ENCODE measurements at places on chromosomes 11 and 22. TPM values are rescaled to one million over a fixed set of nuclear protein-coding genes. Genes with fewer than 3 reads are reported as not detected.
A peak's percentile ranks its signal among the peaks of the same experiment; 100 is the strongest.

The FXYD6 gene
- total RNA-seq: 100 TPM

The OR8B2 gene
- total RNA-seq: not detected

The CSNK2A3 gene
- total RNA-seq: 2.8 TPM

The TTC36 gene
- 1.3 TPM for total RNA-seq

The TMEM126A gene
- 48.6 TPM for total RNA-seq

The SCGB1D2 gene
- total RNA-seq: not detected

The LRRC74B gene
- not detected for total RNA-seq

GRCh38 chr11:60874421-60875365 lies 7.4 kb downstream of the ZP1 start:
- H3K4me1 ChIP-seq: peaks cover 49% of the 10 kb centered on the region
- no peak overlapping the region for H3K27ac ChIP-seq
- no peaks in the 10 kb centered on the region for H3K27me3 ChIP-seq
- peaks cover 17% of the 10 kb centered on the region for H3K36me3 ChIP-seq
- H3K4me3 ChIP-seq: no peak overlapping the region
- DNase-seq: no peak

- DNase-seq: no peak
- H3K4me3 ChIP-seq: no peak overlapping the region
Observed at GRCh38 chr11:304061-304506, 3.5 kb upstream of the IFITM2 start.

DNA sequence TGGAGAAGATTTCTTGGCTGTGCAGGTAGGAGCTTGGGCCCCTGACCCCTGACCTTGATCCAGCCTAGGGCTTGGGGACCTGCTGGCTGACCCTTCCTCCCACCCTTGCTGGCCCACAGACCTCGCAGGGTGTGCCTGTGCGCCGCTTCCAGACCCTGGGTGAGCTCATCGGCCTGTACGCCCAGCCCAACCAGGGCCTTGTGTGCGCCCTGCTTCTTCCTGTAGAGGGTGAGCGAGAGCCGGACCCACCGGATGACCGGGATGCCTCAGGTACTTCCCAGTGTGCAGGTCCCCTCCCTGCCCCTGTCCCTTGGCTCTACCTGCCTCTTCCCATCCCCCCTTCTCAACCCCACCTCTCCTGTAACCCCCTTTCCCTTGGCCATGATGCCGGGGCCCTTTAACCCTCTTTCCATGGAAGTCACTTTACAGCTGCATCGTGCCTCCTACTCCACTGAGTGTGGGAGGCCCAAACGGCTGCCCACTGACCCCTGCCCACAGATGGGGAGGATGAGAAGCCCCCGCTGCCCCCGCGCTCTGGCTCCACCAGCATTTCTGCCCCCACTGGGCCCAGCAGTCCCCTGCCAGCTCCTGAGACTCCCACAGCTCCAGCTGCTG lies 3.8 kb downstream of the INPPL1 start:
- H3K4me3 ChIP-seq: no peak overlapping the region
- no peak for DNase-seq
- H3K4me1 ChIP-seq: peaks cover 22% of the 10 kb centered on the region
- no peaks in the 10 kb centered on the region for H3K27me3 ChIP-seq

GRCh38 chr11:111309215-111309915 lies 11.0 kb downstream of the POU2AF3 start:
- H3K27ac ChIP-seq: no peak overlapping the region
- no peak overlapping the region for H3K4me3 ChIP-seq
- peak; percentile 39 for DNase-seq
- no peaks in the 10 kb centered on the region for H3K27me3 ChIP-seq

DNA sequence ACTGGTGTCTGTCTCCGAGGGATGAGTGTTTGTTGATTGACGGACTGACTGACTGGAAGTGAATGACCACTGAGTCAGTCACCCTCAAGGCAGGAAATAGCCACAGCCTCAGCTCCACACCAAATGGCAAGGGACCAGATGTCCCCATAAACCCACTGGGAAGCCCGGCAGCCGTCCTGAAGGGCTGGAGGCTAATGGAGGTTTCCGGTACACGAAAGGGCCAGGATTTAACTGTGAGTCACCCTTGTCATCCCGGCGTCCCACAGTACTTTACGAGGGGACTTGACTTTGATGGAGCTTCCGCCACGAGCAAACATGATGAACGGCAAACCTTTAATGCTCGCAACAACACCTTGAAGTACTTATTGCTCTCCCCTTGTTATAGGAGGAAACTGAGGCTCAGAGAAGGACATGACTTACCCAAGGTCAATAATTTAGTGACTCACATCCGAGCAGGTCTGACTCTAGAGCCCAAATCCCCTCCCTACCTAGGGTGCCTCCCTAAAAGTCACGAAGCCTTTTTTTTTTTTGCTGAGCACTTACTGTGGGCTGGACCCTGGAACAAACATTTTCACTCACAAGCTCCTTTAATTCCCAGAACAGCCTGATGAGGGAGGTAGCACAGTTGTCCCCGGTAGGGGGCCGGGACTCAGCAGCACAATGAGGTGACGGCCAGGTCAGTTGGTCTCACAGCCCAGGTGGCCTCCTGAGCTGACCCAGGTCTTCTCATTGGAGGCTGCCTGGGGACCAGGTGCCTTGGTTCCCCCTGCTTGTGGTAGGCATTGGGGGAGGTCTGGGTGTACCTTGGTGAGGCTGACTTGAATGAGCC lies 25.2 kb upstream of the GCAT start:
- no peak overlapping the region for H3K27ac ChIP-seq
- no peak for DNase-seq
- H3K36me3 ChIP-seq: no peaks in the 10 kb centered on the region
- H3K27me3 ChIP-seq: no peaks in the 10 kb centered on the region
- H3K4me3 ChIP-seq: no peak overlapping the region

DNA sequence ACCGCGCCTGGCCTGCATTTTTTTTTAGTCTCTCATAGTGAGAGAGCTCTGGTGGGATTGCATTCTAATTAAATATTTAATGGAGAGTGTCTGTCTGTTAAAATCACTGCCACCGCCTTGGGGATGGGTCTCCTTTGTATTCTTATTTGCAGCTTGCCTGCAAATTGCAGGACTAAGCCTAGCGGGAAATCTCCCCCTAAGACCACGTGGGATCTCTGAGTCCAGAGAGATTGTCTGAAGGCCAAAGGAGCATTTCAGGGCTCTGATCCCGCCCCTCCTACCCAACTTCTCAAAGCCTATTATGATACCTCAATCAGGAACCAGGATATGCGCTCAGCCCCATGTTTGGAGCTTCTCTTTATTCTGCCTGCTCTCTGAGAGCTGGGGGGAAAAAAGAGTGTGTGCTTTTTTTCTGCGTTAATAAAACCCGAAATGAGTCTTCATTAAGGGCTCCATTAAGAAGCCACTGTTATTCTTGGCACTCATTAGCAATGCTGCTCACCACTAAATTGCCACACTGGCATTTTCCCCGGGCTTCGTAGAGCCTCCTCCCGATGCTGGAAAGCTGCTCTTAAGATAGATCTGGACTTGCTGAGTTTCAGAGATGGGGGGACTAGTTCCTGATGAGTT lies 92.9 kb upstream of the THY1 start:
- H3K27me3 ChIP-seq: peaks cover 4% of the 10 kb centered on the region
- DNase-seq: no peak
- H3K4me3 ChIP-seq: no peak overlapping the region
- no peaks in the 10 kb centered on the region for H3K36me3 ChIP-seq
- H3K4me1 ChIP-seq: no peaks in the 10 kb centered on the region

GRCh38 chr22:30224161-30224857 lies 22.2 kb downstream of the LIF start:
- no peaks in the 10 kb centered on the region for H3K36me3 ChIP-seq
- H3K4me1 ChIP-seq: no peaks in the 10 kb centered on the region
- no peak overlapping the region for H3K27ac ChIP-seq
- H3K27me3 ChIP-seq: no peaks in the 10 kb centered on the region
- no peak overlapping the region for H3K4me3 ChIP-seq
- DNase-seq: no peak

GRCh38 chr22:27153386-27153785 lies 496.0 kb downstream of the MIAT start:
- H3K27me3 ChIP-seq: no peaks in the 10 kb centered on the region
- H3K4me3 ChIP-seq: no peak overlapping the region
- no peak overlapping the region for H3K27ac ChIP-seq
- no peak for DNase-seq

Measured in esophagus muscularis mucosa (tissue), 4 donors.